GM23248 (cell line): ENCODE measurements at places on chromosomes 1 and 21. TPM values are rescaled to one million over a fixed set of nuclear protein-coding genes. Genes with fewer than 3 reads are reported as not detected.

- DNase-seq = no peak
- no peak overlapping the region for H3K4me3 ChIP-seq
- no peak overlapping the region for H3K27ac ChIP-seq
These were observed 104.1 kb upstream of the MROH9 start for GRCh38 chr1:170831276-170831675.

DNA sequence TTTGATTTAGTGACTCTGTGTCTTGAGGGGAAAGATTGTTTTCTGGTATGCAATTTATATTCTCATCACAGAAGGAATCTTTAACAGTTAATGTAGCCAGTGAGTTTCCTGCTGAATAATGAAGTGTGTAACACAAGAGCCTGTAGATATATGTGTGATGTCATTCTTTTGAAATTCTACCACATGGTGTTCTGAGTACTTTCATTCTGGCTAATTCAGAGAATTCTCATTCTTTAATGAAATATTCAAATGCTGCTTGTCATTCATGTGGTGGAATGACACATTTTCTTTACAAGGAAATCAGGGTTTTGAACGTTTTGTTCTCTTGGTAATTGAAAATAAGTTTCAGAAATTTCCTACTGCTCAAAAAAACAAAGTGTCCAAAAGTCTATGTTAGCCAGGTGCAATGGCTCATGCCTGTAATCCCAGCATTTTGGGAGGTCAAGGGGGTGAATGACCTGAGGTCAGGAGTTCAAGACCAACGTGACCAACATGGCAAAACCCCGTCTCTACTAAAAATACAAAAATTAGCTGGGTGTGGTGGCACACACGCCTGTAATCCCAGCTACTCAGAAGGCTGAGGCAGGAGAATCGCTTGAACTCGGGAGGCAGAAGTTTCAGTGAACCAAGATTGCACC is 79.6 kb downstream of the MAP3K21 start:
- H3K4me3 ChIP-seq = no peak overlapping the region
- no peaks in the 10 kb centered on the region for H3K4me1 ChIP-seq
- H3K27ac ChIP-seq = no peak overlapping the region

DNA sequence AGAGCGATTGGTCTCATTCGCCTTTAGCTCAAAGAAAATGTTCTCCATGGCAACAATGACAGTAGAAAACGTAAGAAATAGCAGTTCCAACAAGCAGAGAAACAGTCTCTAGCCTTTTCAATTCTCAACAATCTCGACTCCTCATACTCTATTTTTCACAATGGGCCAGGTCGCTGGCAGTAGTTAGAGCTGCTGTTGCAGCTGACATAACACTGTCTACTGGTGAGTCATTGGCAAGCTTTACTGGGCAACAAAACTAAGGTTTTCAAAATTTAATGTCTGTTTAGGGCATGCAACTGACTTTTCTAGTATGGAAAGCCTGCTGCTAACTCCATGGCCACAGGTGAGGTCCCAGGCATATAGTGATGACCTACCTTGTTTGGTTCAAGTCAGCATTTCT is 221.1 kb upstream of the KAZN start:
- no peaks in the 10 kb centered on the region for H3K36me3 ChIP-seq
- no peaks in the 10 kb centered on the region for H3K27me3 ChIP-seq
- no peak overlapping the region for H3K4me3 ChIP-seq
- DNase-seq = peak; percentile 81

DNA sequence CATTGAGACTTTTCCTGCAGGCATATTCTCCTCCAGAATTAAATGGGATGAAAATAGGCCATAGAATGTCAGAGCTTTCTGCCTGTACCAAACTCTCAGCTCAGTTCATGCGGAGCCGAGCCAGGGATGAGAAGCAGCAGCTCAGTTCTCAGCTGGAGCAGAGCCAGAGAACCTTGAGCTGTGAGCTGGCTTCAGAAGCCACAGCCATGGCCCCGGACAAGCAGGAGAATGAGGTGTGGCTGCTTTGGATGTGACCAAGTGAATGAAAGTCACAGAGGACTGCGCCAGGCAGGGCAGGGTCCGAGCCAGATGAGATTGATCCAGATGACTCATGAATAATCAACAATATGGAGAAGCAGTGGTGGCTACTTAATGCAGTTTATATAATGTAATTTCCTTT is 633.8 kb downstream of the NCAM2 start:
- H3K4me1 ChIP-seq = no peaks in the 10 kb centered on the region
- DNase-seq = peak; percentile 62
- no peaks in the 10 kb centered on the region for H3K36me3 ChIP-seq
- no peaks in the 10 kb centered on the region for H3K27me3 ChIP-seq
- no peak overlapping the region for H3K4me3 ChIP-seq
- H3K27ac ChIP-seq = no peak overlapping the region

- no peak overlapping the region for H3K4me3 ChIP-seq
- H3K27me3 ChIP-seq = no peaks in the 10 kb centered on the region
- no peak for DNase-seq
These were observed 14.6 kb downstream of the HENMT1 start for GRCh38 chr1:108646265-108646647.

DNA sequence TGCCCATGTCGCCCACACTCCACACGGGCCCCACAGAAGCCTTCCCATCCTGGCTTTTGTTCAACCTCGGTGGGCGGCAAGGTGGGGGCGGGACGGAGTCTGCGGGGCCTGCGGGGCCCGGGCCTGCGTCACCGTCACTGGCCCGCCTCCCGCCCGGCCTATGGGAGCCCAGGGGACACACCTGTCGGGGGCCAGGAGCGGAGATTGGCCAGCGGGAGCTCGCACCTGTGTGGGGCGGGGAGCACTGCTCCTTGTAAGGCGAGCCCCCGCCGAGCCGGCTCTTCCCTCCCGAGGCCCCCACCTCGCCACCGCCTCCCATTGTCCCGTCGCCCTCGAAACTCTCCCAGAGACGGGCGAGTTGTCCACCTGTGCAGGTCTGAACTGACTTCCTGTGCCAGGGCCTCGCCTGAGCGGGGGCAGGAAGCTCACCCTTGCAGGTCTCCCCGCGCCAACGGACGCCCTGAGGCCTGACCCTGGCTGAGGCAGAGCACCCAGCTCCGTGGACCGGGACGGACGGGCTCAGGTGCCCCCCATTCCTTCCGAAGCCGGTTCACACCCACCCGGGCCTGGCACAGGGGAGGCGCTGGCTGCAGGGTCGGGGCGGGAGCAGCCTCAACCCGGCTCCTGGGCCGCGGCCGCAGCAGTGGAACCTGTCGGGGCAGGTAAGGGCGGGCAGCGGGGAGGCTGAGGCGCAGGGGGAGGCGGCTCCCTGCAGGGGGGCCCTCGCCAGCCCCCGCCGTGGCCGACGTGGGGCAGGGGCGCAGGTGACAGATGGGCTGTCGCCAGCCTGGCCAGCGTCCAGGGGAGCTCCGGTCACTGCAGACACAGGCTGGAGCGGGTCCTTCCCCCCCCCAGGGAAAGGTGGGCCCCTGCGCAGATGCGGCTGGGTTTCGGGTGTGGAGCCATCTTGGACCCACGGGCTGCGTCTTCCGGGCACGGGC is 10.8 kb upstream of the TTLL10 start:
- no peak for DNase-seq
- peaks cover 16% of the 10 kb centered on the region; the same call in 1 of the 2 replicates for H3K27me3 ChIP-seq
- H3K4me1 ChIP-seq = peaks cover 6% of the 10 kb centered on the region
- no peak overlapping the region for H3K27ac ChIP-seq
- H3K36me3 ChIP-seq = no peaks in the 10 kb centered on the region
- H3K4me3 ChIP-seq = no peak overlapping the region

GRCh38 chr1:12144236-12144635 is 22.6 kb upstream of the TNFRSF1B start:
- no peak for DNase-seq
- 0 out of 2 replicates have a peak, but pooled peaks cover 3% of the 10 kb centered on the region for H3K4me1 ChIP-seq

- no peaks in the 10 kb centered on the region for H3K4me1 ChIP-seq
- H3K36me3 ChIP-seq = no peaks in the 10 kb centered on the region
- H3K27ac ChIP-seq = no peak overlapping the region
- H3K4me3 ChIP-seq = no peak overlapping the region
These were observed 472.2 kb downstream of the MATN1 start for GRCh38 chr1:30250984-30251850.

MAP7D1 gene
- 160 and 224 TPM in 2 replicates for total RNA-seq

DNA sequence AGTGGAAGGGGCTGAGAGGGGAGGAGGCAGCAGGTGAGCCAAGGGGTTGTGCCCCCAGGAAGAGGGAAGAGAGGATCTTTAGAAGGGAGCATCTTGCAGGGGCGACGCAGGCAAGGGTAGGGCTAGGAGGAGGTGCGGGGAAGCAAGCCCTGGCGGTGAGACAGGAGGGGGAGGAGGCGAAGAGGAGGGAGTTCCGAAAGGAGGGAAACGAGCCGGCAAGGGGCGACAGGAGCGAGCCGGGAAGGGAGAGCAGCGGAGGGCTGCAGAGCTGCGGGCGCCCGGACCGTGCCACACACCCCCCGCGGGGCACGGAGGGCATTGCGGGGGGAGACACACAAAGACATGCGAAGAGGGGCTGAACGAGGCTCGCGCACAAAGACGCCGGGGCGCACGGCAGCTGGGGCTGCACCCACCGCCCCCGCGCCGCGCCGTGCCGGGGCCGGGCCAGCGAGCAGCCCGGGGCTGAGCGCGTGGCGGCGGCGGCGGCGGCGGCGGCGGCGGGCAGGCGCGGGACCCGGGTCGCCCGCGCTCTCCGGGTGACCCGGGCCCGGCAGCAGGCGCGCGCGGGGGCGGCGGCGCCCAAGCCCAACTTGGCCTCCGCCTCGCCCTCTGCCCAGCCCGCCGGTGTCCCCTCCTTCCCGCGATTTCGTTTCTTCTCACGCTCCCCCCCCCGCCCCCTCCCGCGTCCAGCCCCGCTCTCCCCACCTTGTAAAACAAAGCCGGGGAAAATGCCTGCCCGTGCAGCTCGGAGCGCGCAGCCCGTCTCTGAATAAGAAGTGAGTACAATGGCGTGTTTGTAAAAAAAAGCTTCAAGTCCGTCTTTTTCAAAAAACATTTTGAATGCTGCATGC is at the start of gene KCNK2:
Gene KCNK2 (plus strand): TSS at position 206 of the 851 bp plus-strand sequence. CDS start 649 bp downstream, outside the sequence.
- no peaks in the 10 kb centered on the region for H3K27me3 ChIP-seq
- peaks cover 14% of the 10 kb centered on the region for H3K36me3 ChIP-seq
- peak within 1 kb of the TSS; percentile 32 for H3K27ac ChIP-seq
- H3K4me1 ChIP-seq = peaks cover 35% of the 10 kb centered on the region
- peak within 1 kb of the TSS; percentile 90 for H3K4me3 ChIP-seq

GRCh38 chr1:156198831-156199349 is 5.0 kb downstream of the SLC25A44 start:
- H3K4me3 ChIP-seq = no peak overlapping the region
- H3K27me3 ChIP-seq = no peaks in the 10 kb centered on the region
- DNase-seq = no peak
- no peak overlapping the region for H3K27ac ChIP-seq
- H3K36me3 ChIP-seq = no peaks in the 10 kb centered on the region; the same call in 1 of the 2 replicates

GRCh38 chr1:27571439-27572018 is 32.4 kb downstream of the AHDC1 start:
- no peaks in the 10 kb centered on the region for H3K27me3 ChIP-seq
- H3K4me1 ChIP-seq = peaks cover 43% of the 10 kb centered on the region
- no peak for DNase-seq
- no peaks in the 10 kb centered on the region for H3K36me3 ChIP-seq
- H3K4me3 ChIP-seq = no peak overlapping the region
- no peak overlapping the region for H3K27ac ChIP-seq

- H3K4me1 ChIP-seq = peaks cover 7% of the 10 kb centered on the region
- DNase-seq = no peak
- H3K27me3 ChIP-seq = no peaks in the 10 kb centered on the region
- H3K36me3 ChIP-seq = peaks cover 23% of the 10 kb centered on the region; the same call in 1 of the 2 replicates
- no peak overlapping the region for H3K27ac ChIP-seq
These were observed 22.8 kb downstream of the ECE1 start for GRCh38 chr1:21267191-21268077.

GRCh38 chr21:17270229-17270628 is 242.6 kb upstream of the CXADR start:
- no peaks in the 10 kb centered on the region for H3K4me1 ChIP-seq
- no peaks in the 10 kb centered on the region for H3K27me3 ChIP-seq
- no peak overlapping the region for H3K27ac ChIP-seq
- DNase-seq = peak; percentile 78
- no peaks in the 10 kb centered on the region for H3K36me3 ChIP-seq

SFPQ gene
- total RNA-seq = 104 and 129 TPM in 2 replicates

PGLYRP3 gene
- total RNA-seq = not detected in 2 replicates

DNA sequence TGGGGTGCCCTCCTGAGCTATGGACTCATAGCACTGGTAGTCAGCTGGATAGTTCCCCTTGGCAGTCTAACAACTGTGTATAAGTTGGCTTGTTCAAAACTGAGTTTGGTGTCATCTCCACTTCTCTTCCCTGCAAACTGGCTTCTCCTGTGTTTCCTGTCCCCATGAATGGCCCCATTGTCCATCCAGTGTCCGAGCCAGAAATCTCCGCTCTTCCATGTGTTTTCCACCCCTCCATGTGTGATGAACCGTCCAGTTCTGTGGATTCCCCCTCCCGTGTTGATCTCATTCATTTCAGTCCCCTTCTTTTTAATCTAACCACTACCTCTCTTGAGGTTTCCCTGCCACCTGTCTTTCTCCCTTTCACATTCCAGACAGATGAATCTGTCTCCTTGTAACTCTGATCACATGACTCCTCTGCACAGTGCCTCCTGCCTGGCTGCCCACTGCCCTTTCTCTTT is 195.7 kb downstream of the ROR1 start:
- peak; percentile 39 for DNase-seq
- H3K27me3 ChIP-seq = no peaks in the 10 kb centered on the region
- H3K36me3 ChIP-seq = no peaks in the 10 kb centered on the region
- H3K4me3 ChIP-seq = no peak overlapping the region

- no peak overlapping the region for H3K4me3 ChIP-seq
- DNase-seq = no peak
- no peak overlapping the region for H3K27ac ChIP-seq
- no peaks in the 10 kb centered on the region for H3K4me1 ChIP-seq
- peaks cover 49% of the 10 kb centered on the region for H3K27me3 ChIP-seq
These were observed 180.9 kb downstream of the PRDM16 start for GRCh38 chr1:3249631-3250501.

GRCh38 chr1:117067533-117068370 is 7.6 kb downstream of the TTF2 start:
- H3K27me3 ChIP-seq = no peaks in the 10 kb centered on the region
- H3K4me3 ChIP-seq = no peak overlapping the region
- peak; percentile 80 for DNase-seq
- H3K36me3 ChIP-seq = no peaks in the 10 kb centered on the region
- H3K4me1 ChIP-seq = no peaks in the 10 kb centered on the region

NUP210L gene
- total RNA-seq = 0.11 TPM in 1 of 2 replicates, not detected in the other

- H3K4me1 ChIP-seq = no peaks in the 10 kb centered on the region
- no peaks in the 10 kb centered on the region for H3K36me3 ChIP-seq
- no peak for DNase-seq
- no peak overlapping the region for H3K4me3 ChIP-seq
- H3K27ac ChIP-seq = no peak overlapping the region
These were observed 2.6 kb downstream of the RSPH1 start for GRCh38 chr21:42493109-42494060.

DNA sequence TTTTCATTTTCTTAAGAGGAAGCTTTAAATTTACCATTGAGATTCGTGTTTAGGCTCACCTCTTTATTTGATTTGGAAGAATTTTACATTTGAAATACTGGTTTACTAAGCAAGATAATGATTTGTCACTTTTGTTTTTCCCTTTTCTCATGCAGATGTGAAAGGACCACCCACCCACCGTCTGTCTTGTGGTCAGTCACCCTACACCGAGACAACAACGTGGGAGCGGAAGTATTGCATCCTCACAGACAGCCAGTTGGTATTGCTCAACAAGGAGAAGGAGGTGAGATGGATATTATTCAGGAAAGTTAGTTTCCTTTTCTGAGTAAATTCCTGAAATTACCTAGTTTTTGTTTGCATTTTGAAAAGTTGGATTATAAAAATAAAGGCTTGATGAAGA is 189.5 kb downstream of the RASAL2 start:
- peak; percentile 31 for DNase-seq
- peaks cover 30% of the 10 kb centered on the region for H3K4me1 ChIP-seq
- H3K27ac ChIP-seq = peak overlapping the region; percentile 10; the same call in 1 of the 2 replicates
- H3K27me3 ChIP-seq = no peaks in the 10 kb centered on the region
- H3K4me3 ChIP-seq = no peak overlapping the region
